ENCODE measurements at places on chromosomes 5 and 9.

GRCh38 chr9:109912726-109913460 lies 132.9 kb downstream of the PALM2AKAP2 start:
- DNase-seq: peak; percentile 77

- DNase-seq: peak; percentile 37
Measured at GRCh38 chr9:86794391-86795046, 152.8 kb downstream of the GAS1 start.

GRCh38 chr5:43571237-43571636 lies 14.4 kb upstream of the PAIP1 start:
- DNase-seq: no peak

GRCh38 chr5:93303291-93303691 lies 277.7 kb downstream of the NR2F1-AS1 start:
- no peak for DNase-seq

- no peak for DNase-seq
Measured at GRCh38 chr5:13941468-13941867, 3.0 kb downstream of the DNAH5 start.

DNA sequence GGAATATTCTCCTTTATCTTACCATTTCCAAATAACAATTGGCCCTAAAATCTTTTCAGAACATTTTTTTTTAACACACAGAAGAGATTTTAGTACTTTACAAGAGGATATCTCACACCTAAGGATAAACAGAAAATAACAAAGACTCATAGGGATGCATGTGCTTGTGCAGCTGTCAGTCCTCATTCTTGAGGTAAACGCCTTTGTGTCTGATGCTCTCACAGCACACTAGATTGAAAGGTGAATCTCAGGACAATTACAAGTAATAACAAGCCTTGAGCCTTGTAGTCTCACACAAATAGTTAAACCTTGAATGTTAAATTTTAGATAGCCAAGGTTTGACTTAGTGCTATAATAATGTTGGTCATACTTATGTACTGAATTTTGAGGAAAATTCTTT lies 439.2 kb downstream of the PTPRD start:
- DNase-seq: no peak

DNA sequence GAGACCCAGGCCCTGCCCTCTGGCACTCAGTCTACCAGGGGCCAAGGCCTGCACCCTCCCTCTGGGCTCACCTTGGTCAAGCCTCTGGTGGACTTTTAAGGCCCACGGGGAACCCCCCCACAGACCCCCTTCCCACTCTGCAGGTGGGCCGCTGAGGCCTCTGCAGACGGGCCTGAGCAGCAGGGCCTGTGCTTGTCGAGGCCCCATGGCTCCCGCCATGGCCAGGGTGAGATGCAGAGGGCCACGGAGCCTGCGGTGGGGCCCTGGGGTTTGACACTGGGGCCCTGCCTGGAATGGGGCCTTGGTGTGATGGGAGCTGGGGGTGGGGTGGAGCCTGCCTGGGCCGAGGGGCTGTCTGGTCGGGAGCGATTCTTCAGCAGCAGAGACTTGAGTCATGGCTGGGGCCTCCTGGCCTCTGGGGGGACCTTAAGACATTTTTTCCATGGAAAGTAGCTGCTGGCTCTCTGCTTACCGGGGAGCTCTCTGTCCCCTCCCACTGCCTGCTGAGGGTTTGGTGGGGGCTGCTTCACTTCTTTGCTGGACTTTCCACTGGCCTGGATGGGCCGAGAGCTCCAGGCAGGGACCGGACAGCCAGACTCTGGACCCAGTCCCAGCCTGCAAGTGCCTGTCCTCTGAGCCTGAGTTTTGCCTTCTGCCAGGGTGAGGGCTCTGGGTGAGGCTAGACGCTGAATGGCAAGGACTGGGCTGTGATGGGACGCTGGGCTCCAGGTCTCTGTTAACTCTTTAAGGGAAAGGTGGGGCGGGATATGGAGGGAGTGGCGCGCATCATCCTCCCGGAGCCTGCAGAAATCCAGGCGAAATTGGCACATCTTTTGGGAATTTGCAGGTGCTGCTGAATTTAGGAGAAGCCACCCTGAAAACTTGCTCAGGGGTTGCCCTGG lies 132.2 kb downstream of the RXRA start:
- DNase-seq: peak; percentile 94

- DNase-seq: no peak
Measured at GRCh38 chr5:94103514-94104245, 362.3 kb upstream of the POU5F2 start.

GRCh38 chr5:181280251-181280762 lies 19.4 kb upstream of the TRIM52 start:
- peak; percentile 34 for DNase-seq

DNA sequence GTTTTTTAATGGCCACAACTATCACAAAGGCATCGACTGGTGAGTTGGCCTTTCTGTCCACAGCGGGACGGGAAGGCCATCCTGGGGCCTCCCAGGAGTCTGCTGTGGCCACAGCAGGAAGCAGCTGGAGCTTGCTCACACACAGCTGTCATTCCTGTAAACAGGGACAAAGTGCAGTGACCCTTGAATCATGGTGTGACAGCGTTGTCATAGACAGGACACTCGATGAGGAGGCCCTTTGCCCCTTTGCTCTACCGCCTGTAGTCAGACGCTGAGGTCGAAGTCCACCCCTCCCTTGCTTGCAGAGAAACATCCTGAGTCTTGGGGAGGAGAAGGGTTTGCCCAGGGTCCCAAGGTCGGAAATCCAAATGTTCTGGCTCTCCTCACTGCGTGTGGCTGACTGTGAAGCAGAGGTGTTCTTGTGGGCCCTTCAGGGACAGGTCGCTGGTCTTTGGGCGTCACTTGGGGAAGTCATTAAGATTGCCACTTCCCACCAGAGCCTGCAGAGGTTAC lies 35.1 kb downstream of the NDST1 start:
- DNase-seq: peak; percentile 65

GRCh38 chr5:83368319-83368718 lies 103.2 kb upstream of the VCAN start:
- peak; percentile 75 for DNase-seq
